ENCODE measurements at places on chromosomes 12 and 14. TPM values are rescaled to one million over a fixed set of nuclear protein-coding genes. Genes with fewer than 3 reads are reported as not detected.

The ZNF385A gene
- total RNA-seq, result 30.4 TPM

The KLRD1 gene
- total RNA-seq, result 34.0 TPM

The KCNJ8 gene
- total RNA-seq, result not detected

The TAS2R13 gene
- total RNA-seq, result 0.94 TPM

The DEGS2 gene
- total RNA-seq, result 0.21 TPM

The GZMB gene
- 54.7 TPM for total RNA-seq

Data from mononuclear cell (primary cell).